AG10803 (cell line): ENCODE measurements at places on chromosomes 2 and 18.

DNA sequence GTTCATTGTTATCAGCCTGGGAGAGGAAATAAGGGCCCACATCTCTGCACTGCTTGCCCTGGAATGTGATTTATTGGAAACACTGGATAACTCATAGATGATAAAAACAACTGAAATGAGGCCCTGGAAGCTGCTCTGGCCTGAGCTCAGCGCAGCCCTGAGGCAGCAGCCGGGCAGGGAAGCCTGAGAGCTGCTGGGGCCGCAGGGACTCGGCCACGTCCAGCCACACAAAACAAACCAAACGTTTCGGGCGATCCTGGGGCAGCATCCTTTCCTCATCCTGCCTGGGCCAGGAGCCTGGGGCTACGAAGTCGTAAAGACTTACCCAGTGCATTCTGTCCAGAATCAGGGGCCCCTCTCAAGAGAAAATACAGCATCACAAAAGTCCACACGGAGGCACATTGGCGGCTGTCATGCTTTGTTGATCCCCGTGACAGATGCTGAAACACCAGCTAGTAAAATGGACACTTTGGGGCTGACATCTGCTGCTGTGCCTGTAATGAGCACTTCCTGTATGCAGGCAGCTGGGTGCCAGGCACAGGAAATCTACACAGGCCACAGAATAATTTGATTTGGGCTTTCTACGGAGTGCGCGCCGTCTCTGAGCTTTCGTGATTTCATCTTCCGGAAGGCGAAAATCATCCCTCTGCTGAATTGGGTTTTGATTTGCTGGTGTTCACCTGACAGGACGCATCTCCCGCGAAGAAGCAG lies 250.6 kb downstream of the EIPR1 start:
- no peak for DNase-seq

DNA sequence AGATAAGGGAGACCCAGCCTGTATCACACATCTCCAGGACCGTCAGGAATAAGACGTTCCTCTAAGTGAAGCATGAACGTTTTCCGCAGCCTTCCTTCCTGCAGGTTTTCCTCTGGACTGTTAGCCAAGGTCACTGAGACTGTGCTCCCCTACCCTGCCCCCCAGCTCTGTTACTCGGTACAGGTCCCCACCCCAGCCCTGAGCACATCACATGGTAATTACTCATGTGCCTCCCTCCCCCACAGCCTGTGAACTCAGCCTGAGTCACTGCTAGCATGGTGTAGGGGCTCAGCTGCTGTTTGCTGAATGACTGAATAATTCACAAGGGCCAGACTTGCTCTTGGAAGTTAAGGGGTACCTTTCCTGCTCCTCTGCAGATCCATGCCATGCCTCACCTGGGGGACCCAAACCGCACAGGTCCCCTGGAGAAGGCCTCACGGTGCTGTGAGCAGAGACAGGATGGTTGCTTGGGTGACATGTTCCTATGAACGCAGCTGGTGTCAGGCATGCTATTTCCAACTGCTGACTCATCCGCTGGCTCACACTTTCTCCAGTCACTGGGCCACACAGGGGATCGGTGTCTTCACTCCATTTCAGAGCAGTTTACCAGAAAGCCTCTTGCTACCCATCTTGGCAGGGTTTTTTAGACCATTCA lies 88.2 kb downstream of the PLB1 start:
- peak; percentile 87 for DNase-seq

- no peak for DNase-seq
Observed at GRCh38 chr18:53639687-53640086, 584.8 kb downstream of the MBD2 start.

- no peak for DNase-seq
Observed at GRCh38 chr18:58269931-58270330, 225.9 kb downstream of the NEDD4L start.

DNA sequence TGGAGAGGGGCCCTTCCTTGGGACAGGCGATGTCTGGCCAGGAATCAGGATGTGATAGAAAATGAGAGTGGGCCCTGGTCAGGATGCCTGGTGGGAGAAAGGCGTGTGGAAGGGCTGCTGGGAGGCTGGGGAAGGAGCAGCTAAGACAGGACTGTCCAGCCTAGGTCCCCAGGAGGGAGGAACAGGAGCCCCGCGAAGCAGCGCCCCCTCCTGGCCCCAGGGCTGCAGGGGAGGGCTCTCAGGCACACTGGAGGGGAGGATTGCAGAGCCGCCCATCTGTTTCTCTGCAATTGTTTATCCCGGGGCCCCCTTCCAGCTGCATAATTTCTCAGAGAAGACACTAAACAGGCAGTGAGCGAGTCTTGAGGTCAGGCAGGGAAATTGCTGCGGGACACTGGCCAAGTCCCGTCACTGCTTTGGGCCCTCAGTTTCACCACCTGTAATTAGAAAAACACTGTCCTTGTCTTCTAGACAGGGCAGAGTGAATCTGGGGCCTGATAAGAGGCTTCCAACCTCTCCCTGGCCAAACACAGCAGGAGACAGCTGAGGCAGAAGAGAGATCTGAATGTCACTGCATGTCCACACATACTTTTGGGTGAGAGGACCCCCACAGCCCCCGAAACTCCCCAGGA lies 3.9 kb upstream of the NPPC start:
- peak; percentile 22 for DNase-seq

DNA sequence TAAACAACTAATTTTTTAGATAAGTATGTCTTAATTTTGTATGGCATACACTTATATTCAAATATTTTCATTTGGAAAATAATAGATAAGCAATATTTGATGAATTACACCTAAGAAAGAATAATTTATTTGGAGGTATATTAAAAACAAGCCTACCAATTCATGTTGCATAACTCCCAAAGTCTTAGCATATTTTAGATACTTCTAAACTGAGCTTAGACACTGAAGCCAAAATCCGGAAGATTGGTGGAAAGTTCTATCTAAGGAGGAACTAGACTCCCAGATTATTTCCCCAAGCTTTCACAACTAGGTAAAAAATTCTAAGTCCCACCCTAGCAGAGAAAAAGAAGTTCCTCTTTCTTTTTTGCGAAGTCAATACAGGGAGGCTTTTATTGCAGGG lies 221.0 kb upstream of the MMADHC start:
- DNase-seq: peak; percentile 55

GRCh38 chr18:46899274-46899948 lies 17.9 kb downstream of the PIAS2 start:
- no peak for DNase-seq

DNA sequence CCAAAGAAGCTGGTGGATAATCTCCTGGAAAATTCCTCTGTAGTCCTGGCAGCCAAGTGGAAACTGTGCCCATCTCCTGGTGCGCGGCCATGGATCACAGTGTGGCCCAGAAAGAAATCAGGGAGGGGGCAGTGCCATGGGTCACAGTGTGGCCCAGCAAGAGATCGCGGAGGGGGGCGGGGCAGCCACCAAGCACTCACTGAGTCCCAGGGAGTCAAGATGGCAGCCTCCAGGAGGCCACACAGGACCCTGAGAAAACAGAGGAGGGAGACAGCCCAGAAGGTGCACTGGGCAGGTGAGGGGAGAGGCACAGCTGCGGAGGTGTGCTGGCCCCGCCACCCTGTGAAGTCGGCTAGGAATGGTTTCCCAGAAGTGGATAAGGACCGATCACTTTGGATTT lies 8.1 kb upstream of the ATP6V1B1 start:
- no peak for DNase-seq

GRCh38 chr2:32058130-32058529 lies 5.2 kb upstream of the SPAST start:
- peak; percentile 13 for DNase-seq

DNA sequence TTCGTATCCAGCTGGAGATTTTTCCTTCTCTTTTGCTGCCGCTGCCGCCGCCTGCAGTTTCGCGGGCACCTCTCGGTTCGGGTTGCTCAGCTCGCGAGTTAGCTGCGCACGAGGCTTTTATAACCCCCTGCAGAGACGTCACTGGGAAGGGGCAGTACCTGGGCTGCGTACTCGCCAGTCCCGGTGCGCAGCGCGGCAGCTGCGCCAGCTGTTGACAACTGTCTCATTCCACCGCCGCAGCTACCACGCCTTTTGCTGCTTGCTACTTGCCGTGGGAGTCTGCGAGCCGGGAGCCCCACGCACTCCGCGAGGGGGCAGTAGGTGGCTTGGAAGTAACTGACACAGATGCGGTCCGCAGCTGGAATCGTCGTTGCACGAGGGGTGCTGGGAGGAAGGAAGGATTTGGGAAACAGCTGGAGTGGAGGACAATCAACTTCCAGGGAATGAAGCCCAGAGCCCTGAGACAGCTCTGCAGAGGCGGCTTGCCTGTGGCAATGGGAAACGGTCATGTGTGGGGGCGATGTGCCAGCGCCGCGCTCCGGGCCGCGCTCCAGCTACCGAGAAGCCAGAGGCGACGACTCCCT lies at the start of gene TACR1:
TSS of gene TACR1 (minus strand) at position 93 of the 584 bp plus-strand sequence. CDS start 586 bp downstream, outside the sequence.
- DNase-seq: peak; percentile 73

DNA sequence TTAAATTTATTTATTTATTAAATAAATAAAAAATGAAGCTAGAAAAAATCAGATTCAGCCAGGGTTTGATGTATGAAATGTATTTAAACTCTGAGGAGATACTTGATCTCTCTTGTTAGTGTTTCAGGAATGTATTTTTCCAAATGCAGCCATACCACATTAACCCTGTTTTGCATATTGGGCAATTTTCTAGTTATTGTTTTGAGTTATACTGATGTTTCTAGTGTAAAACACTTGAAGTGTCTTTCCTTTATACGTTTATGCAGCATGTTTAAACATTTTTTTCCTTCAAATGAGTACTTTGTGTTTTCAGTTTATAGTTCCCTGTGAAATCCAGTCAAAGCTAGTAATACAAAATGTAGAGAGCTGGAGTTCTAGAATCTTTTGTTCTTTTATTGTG lies 69.9 kb downstream of the WDR7 start:
- DNase-seq: peak; percentile 9

DNA sequence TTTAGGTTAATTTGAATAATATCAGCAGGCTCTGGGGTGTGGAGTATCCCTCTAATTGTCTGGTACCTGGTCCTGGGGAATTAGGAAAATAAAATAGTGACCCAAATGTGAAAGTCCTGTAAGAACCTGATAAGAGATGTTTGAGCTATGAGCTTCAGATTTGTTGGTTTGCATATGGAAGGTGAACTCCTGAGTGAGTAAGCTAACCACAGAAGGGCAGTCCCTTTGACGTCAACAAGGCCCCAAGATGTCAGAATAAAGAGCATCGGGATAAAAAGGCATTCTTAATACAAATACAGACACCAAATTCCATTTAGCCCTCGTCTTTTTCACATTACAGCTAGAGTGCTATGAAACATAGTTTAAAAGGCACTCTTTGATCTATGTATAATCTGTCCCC lies 1366.3 kb upstream of the TMEFF2 start:
- DNase-seq: no peak

GRCh38 chr2:85924522-85924921 lies 35.7 kb upstream of the ST3GAL5 start:
- DNase-seq: peak; percentile 90
